Activated CD4-positive, alpha-beta T cell treated with anti-CD3 and anti-CD28 coated beads, Interleukin-2, amount 50 U/mL, for 48 hours (primary cell): ENCODE measurements at places on chromosomes 4 and X.

GRCh38 chr4:76539979-76540378 lies 105.0 kb downstream of the SHROOM3 start:
- DNase-seq = no peak

- no peak for DNase-seq
These were observed 272.9 kb downstream of the CFAP299 start for GRCh38 chr4:80608281-80608980.

DNA sequence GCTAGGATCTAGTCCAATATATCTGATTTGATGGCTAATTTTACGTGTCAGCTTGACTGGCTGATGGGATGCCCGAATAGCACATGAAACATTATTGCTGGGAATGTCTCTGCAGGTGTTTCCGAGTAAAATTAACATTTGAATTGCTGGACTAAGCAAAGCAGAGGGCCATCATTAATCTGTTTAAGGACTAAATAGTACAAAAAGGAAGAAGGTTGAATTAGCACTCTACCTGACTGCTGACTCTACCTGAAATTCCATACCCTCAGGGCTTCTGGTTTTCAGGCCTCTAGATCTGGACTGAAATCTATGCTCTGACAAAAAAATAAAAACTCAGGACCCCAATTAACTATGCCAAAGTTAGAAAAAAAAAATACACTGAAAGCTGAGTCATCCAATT lies 1021.9 kb downstream of the FAM133A start:
- DNase-seq = no peak

- DNase-seq = peak; percentile 89
These were observed 82.3 kb upstream of the CD99 start for GRCh38 chrX:2608638-2609430.

DNA sequence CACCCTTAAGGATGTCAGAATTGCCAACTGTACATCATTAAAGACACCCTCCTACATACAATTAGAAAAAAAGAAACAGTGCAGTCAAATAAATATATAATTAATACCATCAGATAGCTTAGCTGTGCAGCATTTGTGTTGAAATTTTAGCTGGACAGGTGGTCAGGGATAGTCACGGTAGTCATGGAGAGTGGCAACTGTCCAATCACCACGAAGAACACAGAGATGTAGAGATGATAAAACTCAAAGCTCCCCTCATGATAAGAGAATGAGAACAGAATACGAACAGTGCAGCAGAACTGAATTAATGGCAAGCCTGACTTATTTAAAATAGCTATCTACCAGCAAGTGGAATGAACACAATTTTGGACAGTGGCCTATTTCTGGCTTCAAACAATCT lies 27.2 kb downstream of the SLC39A8 start:
- DNase-seq = no peak

GRCh38 chr4:163703251-163703650 lies 208.8 kb downstream of the TMA16 start:
- no peak for DNase-seq

GRCh38 chr4:73690051-73690738 lies 50.2 kb upstream of the CXCL8 start:
- DNase-seq = no peak

DNA sequence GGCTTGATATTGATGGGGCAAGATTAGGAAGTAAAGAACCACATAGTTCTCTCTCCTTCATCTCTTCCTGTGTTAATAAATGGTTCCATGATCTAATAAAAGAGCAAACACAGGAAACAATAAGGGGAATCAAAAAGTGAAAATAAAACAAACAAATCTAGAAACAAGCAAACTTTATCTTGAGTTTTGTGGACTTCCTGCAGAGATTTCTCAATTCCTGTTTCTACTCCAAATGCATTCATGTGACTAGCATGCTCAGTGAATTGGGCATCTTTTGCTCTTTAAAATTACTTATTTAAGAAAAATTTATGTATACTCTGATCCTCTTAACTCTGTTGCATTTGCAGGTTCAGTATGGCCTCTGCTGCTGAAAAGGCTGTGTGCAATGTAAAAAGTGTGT lies 682.0 kb downstream of the KCTD8 start:
- no peak for DNase-seq

DNA sequence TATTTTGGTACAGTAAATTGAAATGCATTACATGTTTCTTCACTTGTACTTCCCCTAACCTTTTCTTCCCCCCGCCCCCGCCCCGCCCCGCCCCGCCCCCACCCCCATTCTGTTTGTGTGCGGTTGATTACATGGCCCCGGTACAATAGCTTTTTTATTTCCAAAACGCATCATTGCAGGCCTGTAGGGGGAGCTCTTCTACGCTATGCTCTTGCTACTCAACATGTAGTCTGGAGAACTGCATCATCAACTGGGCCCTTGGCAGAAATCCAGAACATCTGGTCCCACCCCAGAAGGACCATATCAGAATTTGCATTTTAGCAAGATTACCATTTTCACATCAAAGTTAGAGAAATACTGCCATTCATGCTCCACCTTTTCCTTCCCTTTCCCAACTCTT lies 333.3 kb upstream of the DDX53 start:
- no peak for DNase-seq

- no peak for DNase-seq
These were observed 245.2 kb upstream of the FSTL5 start for GRCh38 chr4:162409048-162409447.

DNA sequence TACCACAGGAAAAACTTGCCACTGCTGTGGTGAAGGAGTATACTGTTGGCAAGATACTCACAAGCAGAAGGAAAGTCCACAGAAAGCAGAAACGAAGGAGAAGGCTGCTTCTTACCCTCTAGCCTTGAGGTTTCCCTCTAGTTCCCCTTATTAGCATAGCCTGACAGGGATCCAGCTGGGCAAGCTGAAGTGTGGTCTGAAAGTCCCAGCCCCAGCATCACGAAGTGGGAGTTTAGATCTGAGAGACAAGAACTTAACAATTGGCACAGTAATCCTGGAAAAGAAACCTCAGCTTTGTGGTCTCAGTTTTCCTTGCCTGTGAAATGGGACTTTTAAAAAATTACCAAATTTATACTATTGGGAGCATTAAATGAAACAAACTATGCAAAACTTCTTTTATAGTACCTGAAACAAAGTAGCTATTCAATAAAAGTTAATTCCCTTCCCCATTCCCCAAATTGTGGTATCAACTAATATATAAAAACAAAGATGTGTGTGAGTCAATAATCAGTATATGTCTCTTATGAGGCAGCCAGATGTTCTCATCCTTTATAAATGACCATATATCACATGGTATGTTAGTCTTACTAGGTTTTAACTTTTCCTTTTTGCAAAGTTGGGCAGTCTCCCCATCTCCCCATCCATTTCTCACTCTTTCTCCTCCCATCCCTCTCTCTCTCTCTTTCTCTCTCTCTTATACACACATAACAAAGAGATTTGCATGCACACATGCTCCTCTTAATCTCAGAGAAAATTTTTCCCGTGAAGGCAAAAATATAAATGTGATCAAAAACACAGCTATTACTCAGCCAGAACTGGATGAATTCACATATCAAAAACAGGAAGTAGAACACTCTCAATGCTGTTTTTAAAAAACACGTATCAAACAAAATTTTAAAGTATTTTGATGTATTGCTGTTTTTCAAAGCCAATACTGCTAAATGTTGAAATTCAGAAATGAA lies 57.8 kb downstream of the SCFD2 start:
- DNase-seq = no peak

GRCh38 chr4:173403051-173403450 lies 4.1 kb upstream of the SCRG1 start:
- DNase-seq = no peak

GRCh38 chr4:51901363-51901762 lies 58.4 kb downstream of the DCUN1D4 start:
- no peak for DNase-seq

DNA sequence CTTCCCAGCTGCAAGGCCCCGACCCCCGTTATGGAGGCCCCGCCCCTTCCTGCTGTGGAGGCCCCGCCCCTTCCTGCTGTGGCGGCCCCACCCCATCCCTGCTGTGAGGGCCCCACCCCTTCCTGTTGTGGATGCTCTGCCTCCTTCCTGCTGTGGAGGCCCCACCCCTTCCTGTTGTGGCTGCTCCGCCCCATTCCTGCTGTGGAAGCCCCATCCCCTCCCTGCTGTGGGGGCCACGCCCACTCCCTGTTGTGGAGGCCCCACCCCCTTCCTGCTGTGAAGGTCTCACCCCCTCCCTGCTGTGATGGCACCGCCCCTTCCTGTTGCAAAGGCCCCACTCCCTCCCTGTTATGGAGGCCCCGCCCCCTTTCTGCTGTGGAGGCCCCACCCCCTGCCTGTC lies 104.9 kb upstream of the PSAPL1 start:
- DNase-seq = peak; percentile 20

DNA sequence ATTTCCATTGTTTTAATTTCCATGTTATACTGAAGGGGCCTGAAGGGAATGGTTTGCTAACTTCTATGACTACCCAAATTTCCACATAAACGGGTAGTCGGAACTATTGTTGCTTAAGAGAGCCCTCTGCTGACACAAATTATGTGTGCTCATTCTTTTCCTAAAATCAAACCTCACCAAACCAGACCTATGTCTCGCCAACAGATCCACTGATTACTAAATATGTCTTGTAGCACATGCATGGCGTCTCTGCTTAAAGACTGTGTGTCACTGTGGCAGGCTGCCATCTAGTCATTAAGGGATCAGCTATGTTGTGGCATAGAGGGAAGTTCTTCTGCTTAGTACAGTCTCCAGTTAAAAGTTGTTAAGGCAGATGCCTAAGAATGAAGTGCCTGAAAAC lies 25.1 kb downstream of the PIR start:
- no peak for DNase-seq

DNA sequence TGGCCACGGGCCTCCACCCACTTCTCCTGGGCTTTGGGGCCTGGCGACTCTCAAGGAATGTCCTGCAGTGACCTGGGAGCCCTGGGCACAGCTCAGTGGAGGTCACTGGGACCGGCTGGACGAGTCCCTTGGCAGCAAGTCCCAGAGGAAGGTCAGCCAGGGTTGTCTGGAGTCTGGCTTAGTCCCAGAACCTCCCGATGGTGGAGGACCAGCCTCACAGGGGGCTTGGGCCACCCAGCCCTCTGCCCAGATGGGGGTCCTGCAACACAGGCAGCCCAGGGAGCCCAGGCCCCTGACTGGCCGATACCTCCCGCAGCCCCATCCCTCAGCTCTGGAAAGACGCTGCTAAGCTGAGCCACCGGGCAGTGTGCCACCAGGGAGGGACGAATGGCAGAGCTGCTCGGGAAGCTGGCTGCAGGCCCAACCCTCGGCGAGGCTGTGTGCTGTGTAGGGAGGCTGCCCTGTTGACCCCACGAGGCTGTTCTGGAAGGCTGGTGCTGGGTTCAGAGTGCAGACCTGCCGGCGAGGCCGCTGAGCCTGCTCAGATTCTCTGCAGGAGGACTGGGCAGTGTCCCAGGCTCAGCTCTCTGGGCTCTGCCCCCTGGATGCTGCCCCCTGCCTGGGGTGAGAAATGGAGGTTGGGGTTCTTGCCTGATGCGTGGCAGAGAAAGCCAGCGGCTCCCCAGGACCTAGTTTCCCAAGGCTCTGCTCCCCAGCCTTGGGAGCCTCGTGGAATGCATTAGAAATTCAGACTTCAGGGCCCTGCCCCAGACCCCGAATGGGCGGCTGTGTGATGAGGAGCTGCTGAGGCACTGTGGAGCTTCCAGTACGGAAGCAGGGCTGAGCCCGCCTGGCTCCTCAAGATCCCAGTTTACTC lies 61.7 kb downstream of the ADRA2C start:
- no peak for DNase-seq

DNA sequence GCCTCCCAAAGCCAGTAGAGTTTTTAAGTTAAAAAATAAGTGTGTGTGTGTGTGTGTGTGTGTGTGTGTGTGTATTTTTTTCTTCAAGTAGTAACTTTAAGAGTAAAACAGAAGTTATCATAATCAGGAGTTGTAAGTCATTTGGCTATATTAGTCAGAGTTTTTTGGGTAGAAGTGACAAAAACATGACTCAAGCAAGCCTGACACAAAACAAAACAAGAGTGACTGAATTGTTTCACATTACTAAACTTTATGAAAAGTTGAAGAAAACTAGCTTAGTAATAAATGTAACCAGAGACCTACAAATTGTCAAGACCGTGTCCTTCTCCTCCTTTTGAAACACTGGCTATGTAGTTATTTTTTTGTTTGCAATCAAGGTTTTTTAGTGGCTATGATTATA lies 738.0 kb upstream of the PITX2 start:
- no peak for DNase-seq

DNA sequence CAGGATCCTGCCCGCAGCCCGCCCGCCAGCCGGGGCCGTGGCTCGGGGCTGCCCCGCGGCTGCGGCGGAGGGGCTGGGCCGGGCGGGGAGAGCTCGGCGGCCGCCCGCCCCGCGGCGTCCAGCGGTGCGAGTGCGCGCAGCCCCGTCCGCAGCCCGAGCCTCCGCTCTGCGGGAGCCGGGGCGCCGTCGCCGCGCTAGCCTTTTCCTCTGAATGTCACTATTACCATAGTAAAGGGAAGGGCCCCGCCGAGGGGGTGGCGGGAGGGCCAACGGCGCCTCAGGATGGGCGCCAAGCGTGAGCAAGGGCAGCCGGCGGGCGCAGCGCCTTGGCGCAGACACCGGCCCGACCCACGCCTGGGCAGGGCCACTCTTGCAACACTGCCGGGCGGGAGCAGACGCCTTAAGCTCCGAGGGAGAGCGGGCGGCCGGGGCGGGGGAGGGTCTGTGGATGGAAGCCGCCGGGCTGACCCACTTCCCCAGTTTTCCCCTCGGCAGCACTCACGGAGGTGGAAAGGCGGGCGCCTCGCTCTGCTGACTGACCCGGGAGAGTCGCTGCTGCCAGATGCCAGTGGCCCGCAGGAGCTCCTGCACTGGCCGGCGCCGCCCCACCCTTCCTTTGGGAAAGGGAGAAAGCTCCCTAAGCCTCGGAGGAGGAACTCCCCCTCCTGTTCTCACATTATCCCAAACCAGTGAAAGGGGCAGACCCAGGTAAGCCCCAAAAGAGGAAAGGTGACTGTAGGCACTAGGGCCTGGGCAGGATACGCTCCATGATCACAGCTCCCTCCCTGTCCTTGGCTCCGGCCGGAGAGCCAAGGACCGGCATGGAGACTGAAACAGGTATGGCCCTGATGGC lies 329.4 kb downstream of the HNRNPD start:
- DNase-seq = peak; percentile 25

- DNase-seq = no peak
These were observed 76.0 kb downstream of the TEX13C start for GRCh38 chrX:125395626-125396025.

DNA sequence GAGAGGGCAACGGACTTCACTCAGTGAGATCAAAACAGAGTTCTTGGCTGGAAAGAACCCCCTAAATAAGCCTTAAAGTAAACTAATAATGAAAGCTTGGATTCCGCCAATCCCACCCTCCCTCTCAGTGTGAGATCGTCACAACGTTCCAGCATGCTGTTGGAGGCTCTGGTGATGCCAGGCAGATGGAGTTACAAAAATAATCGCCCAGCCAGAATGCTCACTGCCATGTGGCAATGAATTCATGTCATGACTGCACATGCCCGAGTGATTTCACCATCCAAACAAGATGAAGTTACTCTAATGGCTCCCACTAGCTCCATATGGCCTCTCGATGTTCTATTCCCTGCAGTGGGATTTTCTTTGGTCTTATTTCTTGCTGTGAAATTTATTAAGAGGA lies 248.0 kb downstream of the SPATA18 start:
- DNase-seq = no peak

- DNase-seq = no peak
These were observed 4.0 kb upstream of the GASK1B start for GRCh38 chr4:158176776-158177175.
